ENCODE measurements at places on chromosomes 13 and 19. TPM values are rescaled to one million over a fixed set of nuclear protein-coding genes. Genes with fewer than 3 reads are reported as not detected.

Gene SBK3
- not detected for total RNA-seq

Gene ZNF560
- total RNA-seq = 0.46 TPM

Gene PRRG2
- 1.2 TPM for total RNA-seq

Gene LILRB3
- 0.92 TPM for total RNA-seq

Gene PSG6
- total RNA-seq = not detected

Gene FGF22
- total RNA-seq = 0.69 TPM

Gene LIM2
- not detected for total RNA-seq

Gene C2CD4C
- total RNA-seq = 28.8 TPM

Gene NCAN
- 241 TPM for total RNA-seq

Gene LILRB5
- 0.23 TPM for total RNA-seq

Gene MUC16
- total RNA-seq = not detected

Gene LPAR2
- 16.1 TPM for total RNA-seq

Gene IZUMO1
- not detected for total RNA-seq

Gene SIGLEC11
- total RNA-seq = 0.23 TPM

Gene FCAR
- 0.92 TPM for total RNA-seq

Gene HSH2D
- not detected for total RNA-seq

Gene FOSB
- total RNA-seq = 4.4 TPM

Gene TMIGD2
- 1.4 TPM for total RNA-seq

Gene TEX26
- 3.2 TPM for total RNA-seq

Gene LYPD3
- total RNA-seq = 0.46 TPM

Gene CYP2F1
- not detected for total RNA-seq

Gene TBXA2R
- total RNA-seq = 1.4 TPM

Gene KLK4
- total RNA-seq = not detected

Gene TNFRSF19
- 19.6 TPM for total RNA-seq

Gene CCDC9
- 3.0 TPM for total RNA-seq

Gene FBN3
- 22.1 TPM for total RNA-seq

Gene APOC4
- total RNA-seq = not detected

Gene NLRP5
- under 0.01 TPM for total RNA-seq

Measured in diencephalon (tissue), 1 donor.